Thyroid gland (tissue), 4 donors: ENCODE measurements at places on chromosomes 16 and 17. TPM values are rescaled to one million over a fixed set of nuclear protein-coding genes. Genes with fewer than 3 reads are reported as not detected.

DNA sequence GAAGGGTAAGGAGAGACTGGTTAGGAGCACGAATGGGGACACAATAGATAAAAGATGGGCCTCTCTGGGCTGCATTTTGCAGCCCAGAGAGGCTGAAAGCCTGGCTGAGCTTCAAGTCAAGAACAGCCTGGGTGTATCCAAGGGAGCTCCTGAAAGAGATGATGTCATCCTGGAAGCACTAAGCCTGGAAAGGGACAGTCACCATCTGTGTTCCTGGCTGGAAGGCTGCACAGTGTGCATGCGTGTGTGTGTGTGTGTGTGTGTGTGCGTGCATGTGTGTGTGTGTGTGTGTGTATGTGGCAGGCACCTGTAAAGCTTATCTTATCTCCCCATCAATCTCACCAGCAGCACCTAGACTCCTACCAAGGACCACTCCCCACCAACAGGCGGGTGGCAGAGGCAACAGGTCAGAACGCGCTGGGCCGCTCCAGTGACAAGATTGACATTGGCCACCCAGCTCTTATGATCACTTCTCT is 44.1 kb downstream of the COG7 start:
- H3K27ac ChIP-seq, result peak overlapping the region; percentile 67
- DNase-seq, result peak; percentile 20
- H3K27me3 ChIP-seq, result no peaks in the 10 kb centered on the region
- peaks cover 10% of the 10 kb centered on the region for H3K36me3 ChIP-seq
- H3K4me3 ChIP-seq, result no peak overlapping the region

- H3K4me1 ChIP-seq, result peaks cover 8% of the 10 kb centered on the region
- H3K27ac ChIP-seq, result no peak overlapping the region
- H3K27me3 ChIP-seq, result no peaks in the 10 kb centered on the region
- no peak overlapping the region for H3K4me3 ChIP-seq
- H3K36me3 ChIP-seq, result no peaks in the 10 kb centered on the region
Measured at GRCh38 chr17:38597375-38597774, 8.4 kb downstream of the SRCIN1 start.

DNA sequence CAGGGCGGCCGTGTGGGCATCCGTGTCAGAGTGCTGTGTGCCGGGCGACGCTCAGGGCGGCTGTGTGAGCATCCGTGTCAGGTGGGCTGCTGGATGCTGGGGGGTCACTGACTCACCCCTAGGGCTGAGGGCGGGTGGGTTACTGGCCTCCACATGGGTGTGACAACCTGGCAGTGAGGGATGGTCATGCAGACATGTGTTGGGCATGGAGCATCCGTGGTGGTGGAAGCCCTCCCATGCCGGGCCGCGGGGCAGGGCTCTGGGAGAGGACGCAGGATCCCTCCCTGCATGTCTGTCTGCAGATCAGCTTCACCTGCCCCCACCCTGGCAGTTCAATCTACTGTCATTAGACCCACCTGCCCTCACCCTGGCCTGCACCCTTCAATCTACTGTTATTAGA is 56.3 kb downstream of the METRNL start:
- no peak overlapping the region for H3K4me3 ChIP-seq
- no peak for DNase-seq
- H3K36me3 ChIP-seq, result no peaks in the 10 kb centered on the region

GRCh38 chr17:64783031-64783461 is 120.9 kb upstream of the SMURF2 start:
- H3K4me1 ChIP-seq, result peaks cover 30% of the 10 kb centered on the region
- DNase-seq, result no peak
- no peak overlapping the region for H3K27ac ChIP-seq
- peaks cover 20% of the 10 kb centered on the region for H3K36me3 ChIP-seq
- no peaks in the 10 kb centered on the region for H3K27me3 ChIP-seq

The GCGR gene
- not detected for total RNA-seq

The HAS3 gene
- total RNA-seq, result 8.1 TPM

GRCh38 chr17:82019690-82020571 is 2.7 kb downstream of the CENPX start:
- DNase-seq, result peak; percentile 36
- H3K4me1 ChIP-seq, result peaks cover 24% of the 10 kb centered on the region
- H3K27me3 ChIP-seq, result no peaks in the 10 kb centered on the region
- no peak overlapping the region for H3K27ac ChIP-seq
- no peak overlapping the region for H3K4me3 ChIP-seq
- no peaks in the 10 kb centered on the region for H3K36me3 ChIP-seq

The AGRP gene
- not detected for total RNA-seq

DNA sequence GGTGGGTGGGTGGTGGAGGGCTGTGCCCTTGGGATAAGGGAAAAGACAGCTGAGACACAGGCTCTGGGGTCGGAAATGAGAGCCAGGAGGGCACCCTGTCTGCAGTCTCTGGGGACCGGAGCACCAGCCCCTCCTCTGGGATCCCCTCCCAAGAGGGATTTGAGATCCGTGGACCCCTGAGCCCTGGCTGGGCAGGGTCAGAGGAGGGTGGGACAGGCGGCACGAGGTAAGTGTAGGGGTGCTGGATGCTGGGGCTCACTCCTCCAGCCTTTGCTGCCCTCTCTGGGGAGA is 425 bp downstream of the SGSH start:
- H3K4me1 ChIP-seq, result peaks cover 21% of the 10 kb centered on the region
- no peaks in the 10 kb centered on the region for H3K27me3 ChIP-seq
- H3K4me3 ChIP-seq, result peak overlapping the region; percentile 100
- peaks cover 5% of the 10 kb centered on the region for H3K36me3 ChIP-seq

GRCh38 chr16:84726669-84727467 is 27.1 kb downstream of the USP10 start:
- no peaks in the 10 kb centered on the region for H3K36me3 ChIP-seq
- no peak for DNase-seq
- H3K4me3 ChIP-seq, result no peak overlapping the region
- H3K4me1 ChIP-seq, result peaks cover 22% of the 10 kb centered on the region
- H3K27me3 ChIP-seq, result no peaks in the 10 kb centered on the region

The MYH11 gene
- 28.8 TPM for total RNA-seq

The SIRT7 gene
- total RNA-seq, result 16.5 TPM

- peak; percentile 9 for DNase-seq
- no peak overlapping the region for H3K4me3 ChIP-seq
- no peaks in the 10 kb centered on the region for H3K27me3 ChIP-seq
- H3K27ac ChIP-seq, result no peak overlapping the region
Measured at GRCh38 chr17:29368926-29369325, 21.2 kb upstream of the TAOK1 start.

The ENPP7 gene
- total RNA-seq, result not detected

The CDR2L gene
- 2.6 TPM for total RNA-seq

DNA sequence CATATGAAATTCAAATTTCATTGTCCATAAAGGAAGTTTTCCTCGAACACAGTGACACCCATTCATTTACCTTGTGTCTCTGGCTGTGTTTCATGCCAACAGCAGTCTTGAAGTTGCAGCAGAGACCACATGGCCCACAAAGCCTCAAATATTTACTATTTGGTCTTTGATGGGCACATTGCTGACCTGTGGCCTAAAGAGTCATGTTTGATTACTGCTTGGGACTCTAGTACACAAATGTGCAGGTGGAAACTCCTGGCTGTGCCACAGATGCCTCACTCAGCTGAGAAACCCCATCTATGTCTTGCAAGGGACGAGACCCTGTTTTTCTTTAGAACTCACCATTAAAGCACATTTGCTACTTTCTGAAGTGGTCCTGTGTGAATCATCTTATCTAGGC is 76.7 kb downstream of the SLC6A2 start:
- H3K36me3 ChIP-seq, result no peaks in the 10 kb centered on the region
- no peaks in the 10 kb centered on the region for H3K27me3 ChIP-seq
- no peaks in the 10 kb centered on the region for H3K4me1 ChIP-seq

DNA sequence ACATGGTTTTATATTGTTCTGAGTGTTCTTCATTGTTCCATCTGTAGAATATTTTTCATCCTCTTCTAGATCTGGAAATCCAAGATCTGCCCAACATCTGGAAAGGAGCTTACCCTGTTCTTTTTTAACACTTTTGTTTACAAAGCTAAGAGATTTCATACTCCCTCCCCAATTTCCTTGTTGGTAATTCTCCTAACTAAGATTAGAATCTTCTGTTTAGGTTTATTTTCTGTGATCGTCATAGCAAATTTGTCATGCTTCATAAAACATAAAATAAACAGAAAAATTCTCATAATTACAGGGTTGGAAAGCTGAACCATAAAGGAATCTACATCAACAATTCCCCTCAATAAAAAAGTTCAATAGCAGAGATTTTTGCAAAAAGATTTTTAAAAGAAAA is 580.3 kb upstream of the CA10 start:
- no peak overlapping the region for H3K4me3 ChIP-seq
- no peaks in the 10 kb centered on the region for H3K36me3 ChIP-seq
- H3K27ac ChIP-seq, result no peak overlapping the region
- H3K27me3 ChIP-seq, result no peaks in the 10 kb centered on the region
- H3K4me1 ChIP-seq, result no peaks in the 10 kb centered on the region

The SP6 gene
- total RNA-seq, result 5.9 TPM

- H3K27me3 ChIP-seq, result no peaks in the 10 kb centered on the region
- H3K4me3 ChIP-seq, result no peak overlapping the region
- H3K4me1 ChIP-seq, result peaks cover 5% of the 10 kb centered on the region
- DNase-seq, result no peak
- H3K36me3 ChIP-seq, result no peaks in the 10 kb centered on the region
- no peak overlapping the region for H3K27ac ChIP-seq
Measured at GRCh38 chr17:66548158-66548557, 245.7 kb downstream of the PRKCA start.

DNA sequence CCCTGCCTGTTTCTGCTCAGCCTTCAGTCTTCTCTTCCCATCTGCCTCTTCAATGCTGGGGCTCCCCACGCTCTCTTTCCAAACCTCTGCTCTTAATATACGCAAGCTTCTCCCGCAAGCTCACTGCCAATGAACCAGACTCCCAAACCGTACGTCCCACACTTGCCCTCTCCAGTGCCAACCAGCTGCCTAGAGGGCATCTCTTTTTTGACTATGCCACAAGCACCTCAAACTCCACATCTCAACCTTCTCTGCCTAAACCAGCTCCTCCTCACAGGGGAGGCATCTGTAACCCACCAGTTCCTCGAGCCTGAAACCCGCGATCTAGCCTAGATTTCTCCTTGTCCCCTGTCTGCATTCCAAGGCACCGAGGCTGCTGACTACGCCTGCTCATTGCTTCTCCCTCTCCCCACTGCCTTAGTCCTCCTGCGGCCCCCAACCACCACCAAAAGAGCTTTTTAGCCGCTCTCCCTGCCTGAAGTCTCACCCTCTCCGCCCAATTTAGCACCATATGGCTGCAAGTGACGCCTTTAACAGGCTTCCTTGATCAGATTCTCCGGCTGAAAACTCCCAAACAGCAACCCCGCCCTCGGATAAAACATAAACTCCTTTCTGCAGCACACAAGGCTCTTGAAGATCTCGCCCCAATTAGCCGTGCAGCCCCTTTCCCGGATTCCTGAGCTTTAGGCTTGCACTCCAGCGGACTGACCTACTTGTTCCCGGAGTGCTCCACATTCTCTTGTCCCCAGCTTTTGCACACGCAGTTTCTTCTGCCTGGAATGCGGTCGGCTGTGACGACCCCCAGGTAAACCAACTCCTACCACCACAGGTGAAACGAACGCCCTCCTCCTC is 1.5 kb downstream of the GGA2 start:
- peak; percentile 55 for DNase-seq
- H3K27ac ChIP-seq, result peak overlapping the region; percentile 93
- H3K27me3 ChIP-seq, result no peaks in the 10 kb centered on the region
- no peaks in the 10 kb centered on the region for H3K36me3 ChIP-seq

- no peaks in the 10 kb centered on the region for H3K27me3 ChIP-seq
- H3K4me3 ChIP-seq, result peak overlapping the region; percentile 88
- peaks cover 48% of the 10 kb centered on the region for H3K4me1 ChIP-seq
- H3K36me3 ChIP-seq, result no peaks in the 10 kb centered on the region
- peak overlapping the region; percentile 78 for H3K27ac ChIP-seq
Measured at GRCh38 chr17:29588562-29589411, 661 bp downstream of the GIT1 start.

The KRTAP9-9 gene
- total RNA-seq, result not detected

The AIPL1 gene
- not detected for total RNA-seq

GRCh38 chr16:58793366-58793765 is 59.2 kb upstream of the GOT2 start:
- no peak overlapping the region for H3K27ac ChIP-seq
- H3K27me3 ChIP-seq, result no peaks in the 10 kb centered on the region
- no peaks in the 10 kb centered on the region for H3K4me1 ChIP-seq

DNA sequence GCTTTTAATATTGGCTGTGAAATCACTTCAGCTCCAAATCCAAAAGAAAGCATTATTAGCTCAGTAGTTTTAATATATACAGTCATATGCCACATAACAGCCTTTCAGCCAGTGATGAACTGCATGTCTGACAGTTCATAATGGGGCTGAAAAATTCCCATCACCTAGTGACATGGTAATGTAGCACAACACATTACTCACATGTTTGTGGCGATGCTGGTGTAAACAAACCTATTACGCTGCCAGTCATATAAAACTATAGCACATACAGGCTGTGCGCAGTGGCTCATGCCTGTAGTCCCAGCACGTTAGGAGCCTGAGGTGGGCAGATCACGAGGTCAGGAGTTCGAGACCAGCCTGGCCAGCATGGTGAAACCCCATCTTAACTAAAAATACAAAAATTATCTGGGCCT is 92.2 kb downstream of the TUBD1 start:
- H3K36me3 ChIP-seq, result no peaks in the 10 kb centered on the region
- DNase-seq, result no peak
- H3K4me1 ChIP-seq, result no peaks in the 10 kb centered on the region

The TMEM220 gene
- total RNA-seq, result 17.6 TPM

GRCh38 chr17:51428668-51429495 is 168.5 kb downstream of the UTP18 start:
- peaks cover 10% of the 10 kb centered on the region for H3K4me1 ChIP-seq
- no peak overlapping the region for H3K4me3 ChIP-seq
- no peaks in the 10 kb centered on the region for H3K36me3 ChIP-seq

The ARHGAP44 gene
- 20.3 TPM for total RNA-seq

DNA sequence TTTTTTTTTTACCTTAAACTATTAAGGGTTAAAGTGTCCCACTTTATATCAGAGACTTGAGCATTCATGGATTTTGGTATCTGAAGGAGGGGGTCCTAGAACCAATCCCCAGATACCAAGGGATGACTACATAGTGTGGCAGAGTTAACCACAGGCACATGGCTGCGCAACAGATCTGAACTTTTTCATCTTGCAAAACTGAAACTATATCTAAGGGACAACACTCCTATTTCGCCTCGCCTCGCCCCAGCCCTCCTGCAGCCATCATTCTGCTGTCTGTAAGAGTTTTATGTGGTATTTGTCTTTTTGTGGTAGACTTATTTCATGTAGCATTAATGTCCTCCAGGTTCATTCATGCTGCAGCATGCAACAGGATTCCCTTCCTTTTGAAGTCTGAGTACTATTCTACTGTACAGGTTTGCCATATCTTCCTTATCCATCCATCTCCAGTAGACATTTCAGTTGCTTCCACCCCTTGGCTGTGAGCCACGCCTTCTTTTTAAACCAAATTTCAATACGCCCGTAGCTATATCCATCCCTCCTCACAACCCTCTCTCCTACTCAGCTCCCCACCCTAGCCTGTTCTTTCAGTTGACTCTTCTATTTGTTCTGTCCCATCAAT is 53.2 kb downstream of the AMFR start:
- no peaks in the 10 kb centered on the region for H3K27me3 ChIP-seq
- peaks cover 13% of the 10 kb centered on the region for H3K4me1 ChIP-seq
- DNase-seq, result no peak
- H3K36me3 ChIP-seq, result peaks cover 11% of the 10 kb centered on the region
- no peak overlapping the region for H3K4me3 ChIP-seq

The ALOXE3 gene
- not detected for total RNA-seq
